ENCODE measurements at places on chromosomes 5 and 9. TPM values are rescaled to one million over a fixed set of nuclear protein-coding genes. Genes with fewer than 3 reads are reported as not detected.

OR2V1 gene
- total RNA-seq = not detected

TSSK1B gene
- total RNA-seq = not detected

CER1 gene
- not detected for total RNA-seq

GPRIN1 gene
- 9.1 TPM for total RNA-seq

CAMLG gene
- total RNA-seq = 29.6 TPM

SOX30 gene
- total RNA-seq = not detected

C9orf50 gene
- 0.36 TPM for total RNA-seq

MEIKIN gene
- total RNA-seq = not detected

C5orf58 gene
- total RNA-seq = not detected

OR13J1 gene
- not detected for total RNA-seq

SLC45A2 gene
- not detected for total RNA-seq

TRIM7 gene
- total RNA-seq = 40.3 TPM
